Prostate gland (tissue), 2 donors: ENCODE measurements at places on chromosomes 5 and 9. TPM values are rescaled to one million over a fixed set of nuclear protein-coding genes. Genes with fewer than 3 reads are reported as not detected.

DNA sequence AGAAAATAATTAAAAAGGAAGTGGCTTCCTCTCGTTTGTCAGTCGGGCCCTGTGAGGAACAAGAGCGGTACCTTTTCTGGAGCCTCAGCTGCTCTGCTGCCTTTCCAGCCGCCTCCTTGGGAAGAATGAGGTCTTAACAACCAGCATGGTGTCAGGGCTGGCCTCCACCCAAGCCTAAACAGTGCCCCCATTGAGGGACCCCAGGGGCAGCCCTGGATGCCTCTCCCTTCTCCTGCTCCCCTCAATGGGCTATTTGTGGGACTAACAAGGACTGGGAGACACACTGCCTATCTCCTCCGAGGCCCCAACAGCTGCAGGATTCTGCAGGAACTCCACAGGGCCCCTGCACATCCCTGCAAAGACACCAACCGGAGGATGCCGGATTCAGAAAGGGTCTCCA, 155.4 kb upstream of the MAP3K1 start:
- H3K27ac ChIP-seq = no peak overlapping the region
- no peaks in the 10 kb centered on the region for H3K36me3 ChIP-seq
- H3K4me1 ChIP-seq = no peaks in the 10 kb centered on the region
- DNase-seq = no peak
- no peak overlapping the region for H3K4me3 ChIP-seq

GRCh38 chr5:148816357-148816756, 10.1 kb upstream of the ADRB2 start:
- DNase-seq = no peak
- H3K27me3 ChIP-seq = no peaks in the 10 kb centered on the region
- no peaks in the 10 kb centered on the region for H3K36me3 ChIP-seq
- H3K27ac ChIP-seq = no peak overlapping the region
- no peaks in the 10 kb centered on the region for H3K4me1 ChIP-seq
- H3K4me3 ChIP-seq = no peak overlapping the region

DNA sequence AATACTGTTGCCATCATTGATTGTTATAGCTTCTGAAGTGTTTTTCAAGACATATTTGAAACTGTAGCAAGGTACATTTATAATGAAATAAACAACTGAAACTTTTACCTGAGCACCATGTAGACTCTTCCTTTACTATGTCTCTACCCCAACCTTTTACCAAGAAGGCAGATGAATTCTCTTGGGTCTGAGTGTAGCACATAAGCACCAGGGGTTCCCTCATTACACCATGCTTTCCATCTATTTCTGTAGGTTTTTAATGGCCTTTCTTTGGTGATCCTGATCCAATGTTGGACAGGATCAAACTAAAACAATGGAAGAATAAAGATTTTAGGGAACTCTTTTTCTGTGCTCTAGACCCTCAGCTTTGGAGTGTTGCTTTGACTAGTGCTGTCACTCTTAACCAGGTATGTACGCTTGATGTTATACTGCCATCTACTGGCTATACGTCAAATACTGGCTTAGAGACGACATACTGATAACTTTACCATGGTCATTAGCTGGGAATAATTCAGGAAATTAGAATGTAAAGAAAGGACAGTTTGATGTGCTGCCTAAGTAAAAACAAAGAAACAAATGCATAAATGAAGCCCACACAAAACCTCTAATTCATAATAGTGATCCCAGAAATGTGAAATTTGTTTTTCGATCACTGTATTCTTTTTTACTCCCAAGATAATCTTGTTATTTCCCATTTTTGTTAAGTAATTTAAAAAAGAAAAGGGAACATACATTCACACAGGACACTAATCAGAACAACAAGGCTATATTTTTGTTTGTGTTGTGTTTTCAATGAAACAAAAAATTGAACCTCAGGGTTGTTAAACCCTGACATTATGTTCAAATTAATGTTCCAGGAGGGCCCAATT, 30.7 kb downstream of the IFNW1 start:
- H3K27ac ChIP-seq = no peak overlapping the region
- no peaks in the 10 kb centered on the region for H3K27me3 ChIP-seq
- H3K36me3 ChIP-seq = no peaks in the 10 kb centered on the region
- H3K4me3 ChIP-seq = no peak overlapping the region
- H3K4me1 ChIP-seq = no peaks in the 10 kb centered on the region

GADD45G gene
- 28.4 TPM for total RNA-seq

- no peaks in the 10 kb centered on the region for H3K36me3 ChIP-seq
- H3K27ac ChIP-seq = no peak overlapping the region
- H3K27me3 ChIP-seq = no peaks in the 10 kb centered on the region
- H3K4me3 ChIP-seq = no peak overlapping the region
- H3K4me1 ChIP-seq = no peaks in the 10 kb centered on the region
- DNase-seq = no peak
Measured at GRCh38 chr9:121938621-121939020, 154.5 kb downstream of the TTLL11 start.

OR1Q1 gene
- not detected for total RNA-seq

GRCh38 chr9:16057541-16057940, 504.7 kb downstream of the CCDC171 start:
- no peaks in the 10 kb centered on the region for H3K36me3 ChIP-seq
- no peak overlapping the region for H3K27ac ChIP-seq
- no peaks in the 10 kb centered on the region for H3K27me3 ChIP-seq
- no peak overlapping the region for H3K4me3 ChIP-seq

PITX1 gene
- total RNA-seq = 50.6 TPM

- no peaks in the 10 kb centered on the region for H3K36me3 ChIP-seq
- H3K27ac ChIP-seq = no peak overlapping the region
- no peak overlapping the region for H3K4me3 ChIP-seq
- no peak for DNase-seq
- H3K4me1 ChIP-seq = no peaks in the 10 kb centered on the region
Measured at GRCh38 chr9:32589083-32589723, 16.2 kb upstream of the NDUFB6 start.

DNA sequence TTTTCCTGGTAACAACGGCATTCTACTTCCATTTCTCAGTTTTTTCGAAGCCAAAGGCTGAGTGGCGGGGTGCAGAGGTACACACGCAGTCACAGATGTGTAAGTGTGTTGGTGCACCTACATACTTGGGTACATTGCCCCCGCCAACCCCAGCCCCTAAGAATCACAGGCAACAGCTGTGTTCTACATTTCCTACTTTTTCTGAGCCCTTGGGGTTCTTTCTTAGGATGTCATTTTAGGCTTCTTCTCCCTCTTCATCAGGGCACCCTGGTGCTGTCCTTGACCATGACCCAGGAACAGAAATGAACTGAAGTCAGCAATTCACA, 104.8 kb downstream of the PAX5 start:
- H3K4me3 ChIP-seq = no peak overlapping the region
- no peaks in the 10 kb centered on the region for H3K4me1 ChIP-seq
- no peaks in the 10 kb centered on the region for H3K36me3 ChIP-seq
- no peak for DNase-seq

GRCh38 chr5:105632043-105632442, 2038.7 kb downstream of the EFNA5 start:
- H3K36me3 ChIP-seq = no peaks in the 10 kb centered on the region
- no peak for DNase-seq
- H3K4me1 ChIP-seq = no peaks in the 10 kb centered on the region
- no peak overlapping the region for H3K27ac ChIP-seq
- H3K4me3 ChIP-seq = no peak overlapping the region
- no peaks in the 10 kb centered on the region for H3K27me3 ChIP-seq

SHOC1 gene
- not detected for total RNA-seq

DNA sequence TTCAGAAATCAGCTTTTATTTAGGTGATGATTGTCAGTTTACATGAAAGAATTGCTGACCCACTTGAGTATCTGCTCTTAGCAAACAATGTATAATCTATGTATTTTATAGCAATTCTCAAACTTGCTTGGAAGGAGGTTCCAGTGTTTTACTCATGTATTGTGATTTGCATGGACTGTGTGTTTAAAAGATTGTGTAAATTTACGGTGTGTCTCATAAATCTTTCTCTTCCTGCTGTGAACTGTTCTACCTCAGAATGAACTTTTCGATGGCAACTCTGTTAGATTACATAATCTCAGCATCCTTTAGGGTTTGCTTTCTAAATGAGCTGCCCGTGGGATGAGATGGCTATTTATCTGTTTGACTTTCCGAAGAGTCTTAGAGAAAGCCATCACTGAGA, 122.5 kb downstream of the MEF2C start:
- no peak overlapping the region for H3K4me3 ChIP-seq
- H3K27ac ChIP-seq = no peak overlapping the region
- no peak for DNase-seq
- H3K36me3 ChIP-seq = no peaks in the 10 kb centered on the region
- no peaks in the 10 kb centered on the region for H3K27me3 ChIP-seq

- H3K4me1 ChIP-seq = no peaks in the 10 kb centered on the region
- no peak for DNase-seq
Measured at GRCh38 chr5:115393239-115393638, 96.8 kb upstream of the CCDC112 start.

GRCh38 chr9:97990259-97990658, 7.1 kb downstream of the ANP32B start:
- H3K4me1 ChIP-seq = peaks cover 10% of the 10 kb centered on the region
- H3K4me3 ChIP-seq = no peak overlapping the region
- no peaks in the 10 kb centered on the region for H3K27me3 ChIP-seq
- H3K27ac ChIP-seq = no peak overlapping the region

DNA sequence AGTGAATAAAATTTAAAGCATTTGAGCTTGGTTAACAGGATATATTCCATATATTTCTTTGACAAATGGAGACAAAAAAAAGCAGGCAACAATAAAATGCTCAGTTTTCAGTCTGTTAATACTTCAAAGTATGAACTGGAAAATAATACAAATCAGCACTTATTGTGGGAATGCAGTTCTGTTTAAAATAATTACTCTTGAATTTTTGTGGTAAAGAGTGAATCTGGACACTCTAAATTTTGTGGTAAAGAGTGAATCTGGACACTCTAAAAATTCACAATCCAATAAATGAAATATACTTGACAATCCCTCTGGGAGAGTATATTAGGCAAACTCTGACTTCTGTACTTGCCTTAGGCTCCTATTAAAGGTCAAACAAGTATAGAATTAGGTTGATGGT, 141.9 kb upstream of the RASA1 start:
- DNase-seq = no peak
- no peaks in the 10 kb centered on the region for H3K36me3 ChIP-seq
- H3K4me1 ChIP-seq = no peaks in the 10 kb centered on the region

GRCh38 chr5:108788142-108788541, 40.4 kb downstream of the FER start:
- H3K27ac ChIP-seq = no peak overlapping the region
- DNase-seq = no peak
- H3K4me3 ChIP-seq = no peak overlapping the region

DNA sequence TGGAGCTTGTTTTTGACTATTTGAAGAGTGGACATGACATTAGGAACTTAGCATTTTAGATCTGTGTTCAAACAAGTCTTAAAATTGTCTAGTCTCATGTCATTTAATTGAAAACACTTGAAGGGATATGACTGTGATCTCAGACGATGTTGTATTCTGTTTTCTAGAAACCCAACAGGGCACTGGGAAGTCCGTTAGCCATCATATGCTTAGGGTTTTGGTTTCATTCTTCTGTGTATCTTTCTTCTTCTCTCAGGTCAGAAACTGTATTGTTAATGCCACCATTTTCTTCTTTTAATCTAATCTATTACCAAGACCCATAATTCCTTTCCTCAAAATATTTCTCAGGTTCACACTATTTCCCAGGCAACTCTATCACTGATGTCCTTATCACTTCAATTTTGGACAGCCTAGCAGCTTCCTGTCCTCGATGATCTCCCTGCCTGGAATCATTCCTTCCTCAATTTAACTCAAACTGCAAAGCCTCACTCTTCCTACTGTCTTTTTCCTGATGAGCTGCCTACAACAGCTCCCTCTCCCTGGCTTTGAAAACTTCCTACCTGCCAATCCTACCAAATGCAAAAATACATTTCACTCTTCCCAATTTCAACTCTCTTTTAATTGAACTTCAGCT, 77.7 kb downstream of the MEF2C start:
- no peak for DNase-seq
- no peaks in the 10 kb centered on the region for H3K36me3 ChIP-seq
- no peak overlapping the region for H3K4me3 ChIP-seq
- no peak overlapping the region for H3K27ac ChIP-seq
- H3K27me3 ChIP-seq = no peaks in the 10 kb centered on the region

PCDHGA4 gene
- total RNA-seq = 2.5 TPM

GRCh38 chr9:88920645-88921044, 70.6 kb upstream of the S1PR3 start:
- H3K27ac ChIP-seq = no peak overlapping the region
- no peaks in the 10 kb centered on the region for H3K36me3 ChIP-seq

DNA sequence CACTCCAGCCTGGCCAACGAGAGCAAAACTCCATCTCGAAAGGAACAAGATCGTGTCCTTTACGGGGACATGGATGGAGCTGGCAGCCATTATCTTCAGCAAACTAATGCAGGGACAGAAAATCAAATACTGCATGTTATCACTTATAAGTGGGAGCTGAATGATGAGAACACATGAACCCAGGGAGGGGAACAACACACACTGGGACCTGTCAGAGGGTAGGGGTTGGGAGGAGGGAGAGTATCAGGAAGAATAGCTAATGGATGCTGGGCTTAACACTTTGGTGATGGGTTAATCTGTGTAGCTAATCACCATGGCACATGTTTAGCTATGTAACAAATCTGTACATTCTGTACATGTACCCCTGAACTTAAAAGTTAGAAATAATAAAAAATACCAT, 40.9 kb downstream of the NMUR2 start:
- H3K27me3 ChIP-seq = no peaks in the 10 kb centered on the region
- no peak for DNase-seq
- no peaks in the 10 kb centered on the region for H3K4me1 ChIP-seq
- no peak overlapping the region for H3K4me3 ChIP-seq
- no peaks in the 10 kb centered on the region for H3K36me3 ChIP-seq

DNA sequence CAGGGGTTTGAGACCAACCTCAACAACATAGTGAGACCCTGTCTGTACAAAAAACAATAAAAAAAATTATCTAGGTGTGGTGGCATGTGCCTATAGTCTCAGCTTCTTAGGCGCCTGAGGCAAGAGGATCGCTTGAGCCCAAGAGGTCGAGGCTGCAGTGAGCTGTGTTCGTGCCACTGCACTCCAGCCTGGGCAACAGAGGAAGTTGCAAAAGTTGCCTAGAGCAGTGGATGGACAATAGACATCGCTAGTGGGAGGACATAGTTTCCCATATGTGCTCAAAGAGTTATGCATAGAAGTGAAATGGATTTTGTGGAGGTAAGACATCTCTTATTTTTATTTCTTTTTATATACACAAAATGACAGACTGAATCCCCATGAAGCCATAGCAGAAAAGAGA, 19.0 kb downstream of the HNRNPK start:
- H3K4me1 ChIP-seq = peaks cover 2% of the 10 kb centered on the region
- no peak overlapping the region for H3K27ac ChIP-seq
- no peak overlapping the region for H3K4me3 ChIP-seq
- no peaks in the 10 kb centered on the region for H3K27me3 ChIP-seq

- peaks cover 16% of the 10 kb centered on the region for H3K27me3 ChIP-seq
- DNase-seq = no peak
- H3K4me1 ChIP-seq = no peaks in the 10 kb centered on the region
- no peaks in the 10 kb centered on the region for H3K36me3 ChIP-seq
- H3K4me3 ChIP-seq = no peak within 1 kb of the TSS
Measured at GRCh38 chr5:79111387-79111959, at the start of gene BHMT. Gene BHMT (plus strand): TSS chr5:79111809. CDS start chr5:79111886, 77 bp downstream.
